ENCODE measurements at places on chromosomes 3 and 15.

- DNase-seq = no peak
These were observed 140.8 kb downstream of the OSBPL10 start for GRCh38 chr3:31840252-31840651.

- no peak for DNase-seq
These were observed 726.2 kb downstream of the ROBO1 start for GRCh38 chr3:79041621-79042020.

DNA sequence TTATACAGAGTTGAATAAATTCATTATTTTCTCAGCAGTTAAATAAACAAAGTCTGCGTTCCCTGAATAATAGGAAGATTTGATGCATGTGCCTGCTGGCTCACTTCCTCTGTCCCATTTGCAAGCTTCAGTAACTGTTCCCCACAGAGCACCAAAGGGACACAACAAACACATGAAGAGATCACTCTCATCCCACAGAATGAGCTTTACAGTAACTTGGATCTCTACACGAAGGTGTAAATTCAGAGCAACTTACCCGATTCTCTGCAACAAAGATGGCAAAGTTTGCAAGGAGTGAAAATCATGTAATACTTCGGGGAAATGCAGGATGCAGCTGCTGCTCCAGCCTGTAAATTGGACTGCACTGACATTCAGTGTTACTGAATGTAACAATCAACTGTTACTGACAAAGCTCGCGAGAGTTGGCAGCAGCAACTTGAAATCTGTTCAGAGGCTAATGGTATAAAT is at the start of gene BCHE:
TSS of gene BCHE (minus strand) at position 366 of the 468 bp plus-strand sequence. CDS start 6,390 bp downstream, outside the sequence.
- DNase-seq = no peak

DNA sequence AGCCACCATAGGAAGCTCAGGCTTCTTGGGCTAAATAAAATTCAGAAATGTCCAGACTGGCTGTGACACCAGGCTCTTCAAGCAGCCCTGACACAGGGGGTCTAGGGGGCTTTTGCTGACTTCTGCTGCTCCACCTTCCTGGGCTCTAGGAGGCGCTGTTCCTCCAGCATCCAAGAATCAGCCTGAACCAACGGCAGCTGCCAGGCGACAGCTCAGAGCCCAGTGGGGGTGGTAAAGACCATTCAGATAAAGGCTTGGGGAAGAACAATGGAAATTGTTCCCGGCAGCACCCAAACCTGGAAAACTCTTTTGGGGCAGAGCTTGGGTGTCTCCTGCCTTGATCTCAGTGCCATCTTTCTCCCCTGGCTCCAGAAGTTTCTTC is 21.6 kb upstream of the PSTPIP1 start:
- DNase-seq = peak; percentile 83

DNA sequence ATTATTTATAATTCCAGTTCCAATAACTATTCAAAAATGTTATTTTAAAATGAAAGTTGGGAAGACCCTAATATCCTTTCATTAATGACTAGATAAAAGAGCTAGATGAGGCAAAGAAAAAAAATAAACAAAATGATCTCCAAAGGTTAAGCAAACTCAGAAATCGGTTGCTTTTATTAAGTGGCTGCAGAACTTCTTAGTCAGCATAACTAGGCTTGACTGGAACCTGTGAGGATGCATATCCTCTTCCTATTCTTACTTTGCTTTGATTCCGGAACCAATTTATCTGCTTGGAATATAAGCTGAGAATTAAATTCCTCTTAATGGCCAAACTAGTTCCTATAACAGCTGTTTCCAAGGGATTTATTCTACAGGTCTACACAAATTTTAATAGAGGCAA is 10.7 kb downstream of the GAP43 start:
- no peak for DNase-seq

- no peak for DNase-seq
These were observed 3.9 kb upstream of the PAK2 start for GRCh38 chr3:196735751-196736150.

DNA sequence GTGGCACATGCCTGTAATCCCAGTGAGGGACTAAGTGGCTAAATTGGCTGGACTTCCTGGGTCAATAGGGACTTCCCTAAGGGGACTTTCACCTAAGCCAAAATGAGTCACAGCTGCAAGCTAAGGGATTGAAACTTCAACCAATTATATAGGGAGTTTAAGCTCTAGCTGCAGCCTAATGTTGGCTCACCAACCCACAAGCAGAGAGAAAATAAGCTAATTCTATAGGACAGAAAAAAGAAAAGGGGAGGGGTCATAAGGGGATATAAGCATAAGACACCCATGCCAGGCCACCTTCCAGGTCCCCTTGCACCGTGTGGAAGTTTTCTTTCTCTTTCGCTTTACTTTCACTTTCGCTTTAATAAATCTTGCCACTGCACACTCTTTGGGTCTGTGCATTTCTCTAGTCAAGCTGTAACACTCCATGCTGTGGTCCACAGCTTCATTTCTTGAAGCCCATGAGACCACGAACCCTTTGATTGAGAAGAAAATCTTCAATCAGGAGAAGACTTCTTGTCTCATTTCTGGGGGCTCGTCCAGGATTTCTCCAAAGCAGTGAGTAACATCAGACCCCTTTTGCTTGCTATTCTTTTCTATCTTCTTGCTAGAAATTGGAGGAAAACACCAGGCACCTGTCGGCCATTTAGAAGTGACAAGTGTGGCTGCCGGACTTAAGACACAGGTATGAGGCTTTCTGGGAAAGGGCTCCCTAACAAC is 192.3 kb downstream of the IGSF11 start:
- no peak for DNase-seq

DNA sequence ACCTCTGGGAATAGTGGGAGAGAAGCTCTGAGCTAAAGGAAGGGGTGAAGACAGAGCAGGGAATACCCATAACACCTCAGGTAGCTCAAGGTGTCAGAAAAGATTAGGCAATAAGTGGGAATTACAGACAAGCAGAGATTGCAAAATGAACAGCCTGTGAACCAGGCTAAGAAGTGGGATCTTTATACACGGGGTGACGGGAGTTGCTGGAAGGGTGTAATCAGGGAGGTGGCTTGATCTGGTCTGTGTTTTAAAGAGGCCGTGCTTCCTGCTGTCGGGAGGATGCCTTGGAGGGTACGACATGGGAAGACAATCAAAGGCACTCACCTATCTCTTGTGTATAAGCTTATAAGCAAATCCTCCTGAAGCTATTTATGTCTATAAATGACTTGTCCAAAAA is 216.3 kb downstream of the CLSTN2 start:
- no peak for DNase-seq

DNA sequence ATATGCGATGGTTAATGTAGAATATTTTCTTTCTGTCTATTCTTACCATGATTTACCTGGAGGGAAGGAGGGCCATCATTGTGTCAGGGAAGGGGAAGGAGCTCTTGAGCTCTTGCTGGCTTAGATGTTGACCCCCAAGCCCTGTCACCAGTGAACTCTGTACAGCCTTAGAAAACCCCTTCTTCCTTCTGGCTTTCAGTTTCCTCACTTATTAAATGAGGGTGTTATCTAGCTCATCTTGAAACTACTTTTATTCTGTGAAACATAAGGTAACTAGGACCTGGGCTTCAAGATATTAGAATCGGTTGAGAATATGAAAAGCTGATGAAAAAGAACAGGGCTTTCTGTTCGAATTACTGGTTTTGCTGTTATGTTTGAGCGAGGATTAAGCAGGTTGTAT is 25.1 kb upstream of the UTS2B start:
- no peak for DNase-seq

DNA sequence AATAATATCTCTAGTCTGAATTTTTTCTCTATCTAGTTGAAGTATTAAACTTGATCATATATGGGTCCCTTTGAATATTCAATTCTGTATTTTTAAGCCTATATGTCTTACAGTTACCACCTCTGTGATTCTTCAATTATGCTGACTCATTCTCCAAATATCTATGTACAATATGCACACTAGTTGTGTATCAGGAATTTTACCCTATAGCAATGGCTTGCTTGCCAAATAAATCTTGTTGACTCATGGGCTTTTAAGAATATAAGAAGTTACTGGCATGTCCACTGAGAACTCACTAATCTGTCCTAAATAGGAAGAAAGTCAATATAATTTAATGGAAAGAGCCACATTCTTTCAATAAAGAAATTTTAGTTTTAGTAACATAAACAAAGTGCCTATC is 656.3 kb downstream of the RBMS3 start:
- DNase-seq = no peak

GRCh38 chr3:46913644-46914043 is 36.1 kb downstream of the PTH1R start:
- DNase-seq = no peak

GRCh38 chr3:8761866-8762265 is 7.5 kb downstream of the OXTR start:
- DNase-seq = no peak

GRCh38 chr3:149771652-149772271 is 19.5 kb upstream of the COMMD2 start:
- DNase-seq = peak; percentile 12

DNA sequence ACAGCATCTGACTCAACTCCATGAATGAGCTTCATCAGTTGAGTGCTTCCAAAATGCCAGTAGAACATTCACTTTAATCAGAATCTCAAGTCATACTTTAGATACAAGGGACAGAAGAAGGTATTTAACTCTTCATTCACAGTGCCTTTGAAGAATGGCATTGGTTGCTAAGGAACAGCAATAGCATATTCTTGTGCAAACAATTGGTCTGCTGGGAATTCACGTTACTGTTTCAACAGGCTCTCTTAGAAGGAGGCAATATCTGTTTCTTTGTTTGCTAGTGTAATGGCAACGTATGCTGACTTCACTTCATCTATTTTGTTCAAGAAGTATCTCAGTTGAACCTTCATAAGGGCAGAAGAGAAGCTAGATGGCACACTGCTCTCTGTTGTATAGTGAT is 113.9 kb downstream of the TMEM108 start:
- DNase-seq = no peak

GRCh38 chr15:85611361-85611760 is 183.4 kb downstream of the KLHL25 start:
- no peak for DNase-seq

DNA sequence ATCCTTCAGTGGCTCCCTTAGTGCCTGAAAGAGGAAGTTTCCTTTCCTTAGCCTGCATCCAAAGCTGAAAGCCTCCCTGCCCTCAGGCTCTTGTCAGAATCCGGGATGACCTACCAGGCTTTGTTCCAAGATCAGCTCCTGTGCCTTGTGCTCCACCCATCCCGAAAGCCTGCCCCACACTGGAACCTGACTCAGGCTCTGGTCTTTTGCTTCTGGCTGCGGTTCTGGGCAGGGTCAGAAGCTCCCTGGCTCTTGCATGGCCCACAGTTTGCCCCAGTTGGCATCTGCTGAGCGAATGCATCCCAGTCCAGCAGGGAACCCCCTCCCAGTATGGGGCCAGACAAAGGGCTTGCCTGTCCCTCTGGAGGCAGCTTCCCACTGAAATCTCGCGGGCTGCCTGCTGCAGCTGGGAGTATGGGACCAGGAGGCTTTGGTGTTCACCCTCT is 25.9 kb upstream of the KIF23 start:
- DNase-seq = no peak

DNA sequence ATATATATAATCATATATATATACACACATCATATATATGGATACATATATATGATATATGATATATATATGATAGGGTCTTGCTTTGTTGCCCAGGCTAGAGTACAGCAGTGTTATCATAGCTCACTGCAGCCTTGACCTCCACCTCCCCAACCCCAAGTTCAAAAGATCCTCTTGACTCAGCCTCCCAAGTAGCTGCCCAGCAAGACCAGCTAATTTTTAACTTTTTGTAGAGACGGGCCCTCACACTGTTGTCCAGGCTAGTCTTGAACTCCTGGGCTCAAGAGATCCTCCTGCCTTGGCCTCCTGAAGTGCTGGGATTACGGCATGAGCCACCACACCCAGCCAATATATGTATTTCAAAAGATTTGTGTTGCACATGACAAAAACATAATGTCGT is 83.0 kb downstream of the TBL1XR1 start:
- no peak for DNase-seq

DNA sequence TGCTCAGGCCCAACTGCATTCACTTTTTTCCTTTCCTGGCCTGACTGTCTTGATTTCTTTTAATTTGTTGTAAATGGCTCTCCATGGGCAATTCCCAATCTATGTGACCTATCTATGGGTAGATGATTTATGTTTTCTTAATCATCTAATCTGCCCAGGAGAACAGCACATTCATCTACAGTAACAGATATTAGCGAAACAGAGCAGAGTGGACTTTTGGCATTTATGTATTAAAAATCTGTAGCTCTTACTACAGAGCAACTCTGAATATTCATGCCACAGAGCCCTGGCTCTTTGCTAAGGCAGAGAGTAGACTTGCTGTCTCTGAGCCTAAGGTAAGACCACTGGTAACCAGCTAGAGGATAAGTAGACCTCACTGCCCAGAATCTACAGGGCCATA is 674.9 kb upstream of the ADAMTS9 start:
- no peak for DNase-seq

DNA sequence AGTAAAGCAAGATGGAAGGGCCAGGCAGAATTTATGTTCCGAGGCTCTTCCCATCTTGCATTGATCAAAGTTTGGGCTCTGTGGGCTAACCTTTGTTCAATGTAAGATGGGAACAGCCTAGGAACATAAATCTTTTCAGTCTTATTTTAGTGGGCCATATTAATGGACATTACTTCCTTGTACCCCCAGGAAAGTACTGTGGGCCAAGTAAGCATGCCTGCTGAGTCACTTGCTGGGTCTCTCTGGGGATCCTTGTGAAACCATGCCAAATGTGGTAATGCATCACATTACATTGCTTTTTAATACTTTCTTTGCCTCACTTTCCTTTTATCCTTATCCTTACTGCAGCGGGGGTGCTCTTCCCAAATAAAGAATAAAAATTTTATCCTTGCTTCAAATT is 349.5 kb upstream of the POU1F1 start:
- DNase-seq = no peak

- no peak for DNase-seq
These were observed 9.4 kb upstream of the SECISBP2L start for GRCh38 chr15:49055630-49056029.

- DNase-seq = no peak
These were observed 141.5 kb downstream of the DUT start for GRCh38 chr15:48472756-48473155.

- no peak for DNase-seq
These were observed 655.2 kb downstream of the RBMS3 start for GRCh38 chr3:29936054-29936453.

DNA sequence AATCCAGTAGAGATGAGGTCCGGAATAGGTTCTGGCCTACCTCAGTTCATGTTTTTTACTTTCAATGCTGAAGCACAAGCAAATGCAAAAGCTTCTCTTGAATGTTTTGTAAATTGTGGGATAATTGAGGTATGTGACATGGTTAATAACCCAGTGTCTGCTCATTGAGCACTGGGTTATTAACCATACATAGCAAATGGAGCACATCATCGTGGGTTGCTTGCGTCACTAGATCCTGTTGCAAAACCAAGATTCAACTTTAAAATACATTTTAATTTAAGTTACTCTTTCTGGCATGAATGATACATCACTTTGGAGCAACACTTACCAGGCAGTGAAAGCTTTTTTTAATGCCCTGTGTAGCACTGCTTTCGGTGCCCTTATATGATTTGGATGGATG is 165.6 kb downstream of the IGF1R start:
- no peak for DNase-seq
